GM12892 (cell line): ENCODE measurements at places on chromosomes 4 and X.

GRCh38 chrX:106955004-106955772, 35.0 kb downstream of the CLDN2 start:
- DNase-seq = no peak

DNA sequence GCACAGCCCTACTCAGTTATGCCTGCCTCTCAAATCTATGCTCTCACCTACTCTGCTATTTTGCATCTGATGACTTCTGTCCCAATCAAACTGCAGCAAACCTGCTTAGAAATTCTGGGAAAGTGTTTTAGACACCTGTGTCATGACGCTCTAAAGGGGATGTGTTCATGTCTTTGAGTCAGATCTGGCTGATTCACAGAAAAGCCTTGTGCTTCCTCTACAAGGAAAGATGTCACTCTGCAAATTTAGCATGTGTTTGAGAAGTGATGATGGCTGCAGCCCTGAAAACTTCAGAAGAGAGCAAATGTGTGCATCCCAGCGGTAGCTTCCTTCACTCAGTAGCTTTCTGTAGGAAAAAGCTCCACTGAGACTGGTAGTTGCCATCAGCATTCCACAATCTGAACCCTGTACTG, 235.4 kb downstream of the MGST2 start:
- no peak for DNase-seq

DNA sequence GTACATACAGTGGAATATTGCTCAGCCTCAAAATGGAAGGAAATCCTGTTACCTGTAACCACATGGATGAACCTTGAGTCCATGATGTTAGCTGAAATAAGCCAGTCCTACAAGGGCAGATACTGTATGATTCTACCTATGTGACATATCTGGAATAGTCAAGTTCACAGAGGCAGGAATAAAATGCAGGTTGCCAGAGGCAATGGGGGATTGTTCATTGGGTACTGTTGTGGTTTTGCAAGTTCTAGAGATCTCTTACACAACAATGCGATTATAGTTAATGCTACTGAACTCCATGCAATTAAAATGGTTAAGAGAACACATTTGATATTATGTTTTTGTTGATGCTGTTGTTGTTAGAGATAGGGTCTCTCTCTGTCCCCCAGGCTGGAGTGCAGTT, 74.6 kb downstream of the SHROOM2 start:
- DNase-seq = no peak

GRCh38 chr4:145609481-145610427, 9.4 kb upstream of the MMAA start:
- no peak for DNase-seq

- no peak for DNase-seq
These were observed 178.8 kb downstream of the DCLK2 start for GRCh38 chr4:150256841-150257730.

DNA sequence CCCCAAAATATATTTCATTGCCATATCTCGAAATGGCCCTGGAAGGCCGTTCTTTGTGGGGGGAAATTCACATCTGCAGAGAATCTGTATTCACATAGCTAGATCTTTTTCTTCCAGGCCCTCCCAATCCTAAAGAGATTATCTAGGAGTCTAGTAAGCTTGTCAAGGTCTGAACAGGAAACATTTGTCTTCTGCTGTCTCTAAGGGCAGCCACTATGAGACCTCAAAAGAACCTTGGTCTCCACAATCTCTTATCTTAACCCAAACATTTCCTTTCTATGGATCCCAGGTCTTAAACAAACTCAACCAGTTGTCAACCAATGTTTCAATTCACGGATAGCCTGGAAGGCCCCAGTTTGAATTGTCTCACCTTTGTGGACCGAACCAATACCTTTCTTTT, 45.0 kb downstream of the CRLF2 start:
- no peak for DNase-seq

DNA sequence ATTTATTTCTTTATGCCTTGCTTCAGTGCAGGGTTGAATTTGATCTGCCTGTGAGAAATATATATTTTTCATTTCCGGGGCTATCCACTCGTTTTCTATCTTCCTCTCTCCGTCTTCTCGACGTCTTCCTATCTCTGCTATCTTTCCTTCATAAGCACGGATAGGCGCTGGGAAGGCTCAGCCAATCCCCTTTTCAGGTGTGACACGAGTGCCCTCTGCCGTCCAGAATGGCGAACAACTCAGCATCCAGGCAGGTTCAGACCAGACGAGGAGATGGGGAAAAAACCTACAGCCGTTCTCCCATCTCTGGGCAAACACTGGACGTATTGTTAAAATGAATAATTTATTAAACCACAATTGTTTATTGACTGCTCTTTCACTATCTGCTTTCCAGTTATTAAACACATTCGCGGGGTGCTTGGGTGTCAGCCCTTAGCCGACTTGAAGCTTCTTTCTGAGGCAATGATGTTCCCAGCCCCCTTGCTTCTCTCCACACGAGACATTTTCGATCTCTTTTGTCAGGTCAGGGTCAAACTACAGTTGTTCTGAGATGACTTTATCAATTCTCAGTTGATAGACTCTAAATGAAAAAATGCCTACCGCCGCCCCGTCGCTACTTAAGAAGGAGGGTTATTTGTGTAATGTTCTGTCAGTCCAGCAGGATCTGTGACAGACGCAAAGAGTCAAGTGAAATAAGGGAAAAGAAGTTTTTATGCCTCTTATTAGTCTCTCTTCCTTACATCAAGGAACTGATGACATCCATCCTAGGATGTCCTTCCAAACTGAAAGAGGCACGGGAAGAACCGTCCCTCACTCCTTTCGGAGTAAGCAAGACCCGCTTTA, 96.3 kb upstream of the NOCT start:
- DNase-seq = peak; percentile 32

DNA sequence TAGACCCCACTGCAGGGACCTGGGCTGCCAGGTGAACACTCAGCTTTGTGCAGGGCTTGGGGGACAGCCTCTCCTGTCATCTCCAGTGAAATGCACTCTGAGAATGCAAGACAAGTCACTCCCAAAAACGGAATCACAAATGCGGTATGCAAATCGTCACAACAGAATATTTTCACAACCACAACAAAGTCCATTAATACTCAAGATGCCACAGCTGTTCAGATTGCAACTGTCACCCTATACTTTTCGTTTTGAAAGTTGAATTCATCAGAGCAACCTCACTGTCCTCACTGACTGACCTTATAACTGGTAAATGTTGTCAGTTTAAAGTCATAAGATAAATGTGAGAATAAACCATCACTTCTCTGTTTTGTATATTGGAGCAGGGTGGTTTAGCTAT, 16.6 kb downstream of the JAKMIP1 start:
- DNase-seq = no peak

- no peak for DNase-seq
These were observed 40.7 kb downstream of the ZBTB49 start for GRCh38 chr4:4330794-4331193.

DNA sequence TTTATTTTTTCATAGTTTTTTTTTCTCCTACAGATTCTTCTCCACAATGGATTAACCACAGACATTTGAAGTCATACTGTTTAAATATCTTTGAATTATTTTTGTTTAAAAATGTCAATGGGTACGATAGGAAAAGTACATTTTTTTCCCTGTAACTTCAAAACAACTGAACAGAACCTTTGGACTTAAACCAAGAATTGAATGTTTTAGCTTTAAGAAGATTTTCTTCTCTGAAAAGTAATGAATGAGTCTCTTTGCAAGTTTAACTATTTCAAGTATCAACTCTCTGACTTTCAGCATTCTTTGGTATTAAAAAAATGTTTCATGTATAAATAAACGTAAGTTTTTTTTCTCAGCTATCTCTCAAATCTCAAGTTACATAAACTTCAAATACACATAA, 364.3 kb downstream of the FBXO8 start:
- DNase-seq = no peak

DNA sequence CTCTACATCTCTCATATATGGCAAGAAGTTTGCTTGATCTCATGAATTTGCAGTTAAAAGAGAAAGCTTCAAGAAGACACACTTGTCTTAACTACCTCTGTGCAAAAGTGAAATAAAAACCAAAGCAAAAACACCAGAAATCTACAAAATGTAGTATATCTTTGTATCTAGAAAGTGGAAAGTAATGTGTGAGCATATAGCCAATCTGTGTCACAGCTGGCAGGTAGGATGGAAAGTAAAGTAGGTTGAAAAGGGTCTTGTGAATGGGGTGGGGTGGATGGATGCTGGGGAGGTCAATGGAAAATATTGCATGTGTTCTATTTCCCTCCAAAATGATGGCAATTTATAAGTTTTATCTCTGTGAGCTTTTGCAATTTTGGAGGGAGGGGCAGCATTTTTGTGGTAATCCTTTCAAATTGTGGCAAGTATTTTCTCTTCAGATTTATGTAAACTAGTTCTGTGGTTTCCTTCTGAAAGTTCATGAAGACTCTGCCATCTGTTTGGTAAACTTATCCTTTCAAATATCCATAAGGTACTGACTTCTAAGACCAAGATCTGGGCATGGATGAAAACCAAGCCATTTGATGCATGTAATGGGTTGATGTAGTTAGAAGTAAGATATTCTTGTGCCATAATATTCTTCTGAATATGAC, 215.9 kb upstream of the GIMD1 start:
- DNase-seq = no peak

DNA sequence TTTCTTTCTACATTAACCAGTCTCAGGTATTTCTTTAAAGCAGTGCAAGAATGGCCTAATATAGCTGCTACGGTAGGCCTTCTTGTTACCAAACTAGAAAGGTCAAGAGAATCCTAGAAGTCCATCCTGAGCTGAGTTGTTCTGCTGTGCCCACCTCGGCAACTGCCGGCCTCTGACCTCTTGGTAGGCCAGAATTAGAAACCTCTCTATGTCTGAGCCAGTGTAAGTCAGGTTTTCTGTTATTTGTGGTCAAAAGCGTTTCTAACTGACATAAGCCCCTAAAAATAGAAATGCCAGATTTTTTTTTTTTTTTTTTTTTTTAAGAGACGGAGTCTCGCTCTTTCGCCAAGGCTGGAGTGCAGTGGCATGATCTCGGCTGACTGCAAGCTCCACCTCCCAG, 43.1 kb downstream of the SOWAHB start:
- DNase-seq = no peak

DNA sequence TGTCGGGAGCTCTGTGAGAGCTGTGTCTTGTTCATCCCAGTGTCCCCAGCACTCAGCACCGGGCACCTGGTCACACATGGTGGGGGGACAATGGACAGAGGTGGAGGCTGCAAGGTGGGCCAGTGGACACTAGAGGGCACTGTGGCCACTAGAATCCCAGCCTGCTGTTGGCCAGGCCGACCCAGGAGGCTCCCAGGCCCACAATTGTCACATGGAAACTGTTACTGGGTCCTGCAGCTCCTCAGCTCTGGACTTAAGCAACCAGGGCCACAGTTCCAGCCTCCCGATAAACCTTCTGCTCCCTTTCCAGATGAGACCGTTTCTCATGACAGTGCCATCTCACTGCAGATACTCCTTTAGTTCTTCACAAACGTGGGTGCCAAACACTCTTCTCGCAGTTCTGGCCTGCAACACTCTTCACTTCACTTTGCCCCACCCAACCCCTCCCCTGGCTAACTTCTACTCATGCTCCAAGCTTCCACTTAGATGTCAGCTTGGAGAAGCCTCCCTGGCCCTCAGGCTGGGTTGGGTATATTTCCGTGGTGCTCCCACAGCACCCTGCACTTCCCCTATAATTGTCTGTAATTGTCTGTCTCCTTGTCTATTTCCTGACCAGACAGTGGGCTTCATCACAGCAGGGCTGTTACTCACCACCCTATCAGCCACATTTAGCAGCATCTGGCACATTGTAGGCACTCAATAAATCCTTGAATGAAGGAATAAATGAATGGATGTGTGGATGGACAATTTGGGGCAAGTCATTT, 3.5 kb upstream of the IQSEC2 start:
- peak; percentile 53 for DNase-seq

GRCh38 chr4:48943387-48943786, 36.8 kb upstream of the OCIAD2 start:
- no peak for DNase-seq

DNA sequence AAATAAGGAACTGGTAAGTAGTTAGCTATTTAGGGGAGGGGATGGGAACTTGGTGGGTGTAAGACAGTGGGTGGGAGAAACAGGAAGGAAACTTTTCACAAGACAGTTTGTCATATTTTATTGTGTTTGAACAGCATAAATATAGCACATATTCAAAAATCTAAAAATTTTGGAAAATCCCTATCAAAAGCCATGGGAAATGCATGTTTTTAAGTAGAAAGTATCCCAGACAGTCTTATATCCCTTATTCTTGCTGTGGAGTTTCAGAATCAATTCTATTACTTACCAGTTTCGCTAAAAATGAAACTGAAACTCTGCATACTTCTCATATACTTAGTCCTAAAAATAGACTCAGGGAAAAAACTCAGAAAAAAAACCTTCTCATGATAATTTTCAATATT, 22.3 kb upstream of the RASGEF1B start:
- no peak for DNase-seq
